HepG2 (cell line): ENCODE measurements at places on chromosomes 2 and 18.

- DNase-seq = no peak
Measured at GRCh38 chr18:12777500-12777944, 74.7 kb downstream of the PSMG2 start.

GRCh38 chr2:3493615-3494007 is 25.7 kb downstream of the ADI1 start:
- DNase-seq = peak; percentile 72

GRCh38 chr2:27225526-27225925 is 8.4 kb downstream of the CAD start:
- DNase-seq = no peak

- DNase-seq = no peak
Measured at GRCh38 chr2:186515376-186515775, 29.3 kb downstream of the ZC3H15 start.

- DNase-seq = no peak
Measured at GRCh38 chr2:176415937-176416499, 146.8 kb downstream of the MTX2 start.

GRCh38 chr18:76264876-76265250 is 230.2 kb downstream of the ZNF516 start:
- DNase-seq = no peak

DNA sequence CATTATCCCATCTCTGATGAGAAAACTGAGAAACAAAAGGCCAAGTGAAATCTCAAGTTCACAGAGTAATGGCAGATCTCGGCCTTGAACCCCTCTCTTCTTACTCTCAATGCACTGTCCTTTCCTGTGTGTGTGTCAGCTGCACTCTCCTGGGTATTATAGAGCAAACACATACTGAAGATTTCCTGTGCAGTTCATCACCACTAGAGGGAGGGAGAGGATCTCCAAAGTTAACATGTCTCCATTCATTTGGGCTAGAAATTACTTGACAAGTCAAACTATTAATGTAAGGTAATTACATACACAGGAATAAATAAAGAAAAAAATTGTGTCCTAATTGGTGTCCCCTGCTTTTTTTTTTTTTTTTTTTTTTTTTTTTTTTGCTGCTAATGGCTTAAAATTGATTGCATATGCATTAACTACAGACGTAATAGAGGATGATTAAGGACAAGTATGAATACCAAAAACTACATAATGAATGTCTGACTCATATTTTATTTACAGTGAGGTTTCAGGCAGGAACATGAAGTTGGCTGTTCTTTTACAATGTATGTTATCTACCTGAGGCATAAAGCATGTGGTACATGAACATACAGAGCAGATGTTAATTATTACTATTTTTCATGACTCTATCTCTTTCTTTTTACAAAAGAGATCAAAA is 269.2 kb downstream of the NYAP2 start:
- DNase-seq = peak; percentile 65

- DNase-seq = no peak
Measured at GRCh38 chr18:2896990-2897389, 50.2 kb downstream of the EMILIN2 start.

- DNase-seq = no peak
Measured at GRCh38 chr2:223227338-223227737, 175.3 kb downstream of the KCNE4 start.

- DNase-seq = no peak
Measured at GRCh38 chr18:13260935-13261640, 42.5 kb downstream of the LDLRAD4 start.

DNA sequence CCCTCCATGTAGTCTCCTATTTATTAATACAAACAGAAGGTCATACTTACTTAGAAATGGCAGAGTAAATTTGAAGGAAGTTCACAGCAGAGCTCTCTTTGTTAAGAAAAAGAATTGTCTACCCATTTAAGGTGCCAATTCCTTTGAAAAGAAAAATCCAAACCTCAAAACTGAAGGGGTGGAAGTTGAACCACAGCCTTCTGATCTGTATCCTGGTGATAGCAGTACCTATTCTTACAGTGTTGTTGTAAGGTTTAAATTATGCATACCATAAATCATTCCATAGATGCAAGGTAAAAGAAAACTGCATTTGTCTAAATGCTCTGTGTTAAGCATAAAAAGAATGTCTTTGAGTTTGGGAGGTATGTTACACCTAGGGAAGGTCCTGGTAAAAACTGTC is 47.6 kb downstream of the COBLL1 start:
- no peak for DNase-seq
